ENCODE measurements at places on chromosomes 12 and 14. TPM values are rescaled to one million over a fixed set of nuclear protein-coding genes. Genes with fewer than 3 reads are reported as not detected.
A peak's percentile ranks its signal among the peaks of the same experiment; 100 is the strongest.

Gene KRT5
- 2.7 TPM for total RNA-seq

Gene PTPN6
- total RNA-seq = 3.4 TPM

Gene CELA1
- total RNA-seq = not detected

Gene LTB4R2
- total RNA-seq = 5.9 TPM

Gene KRT83
- not detected for total RNA-seq

Gene LRCOL1
- total RNA-seq = 3.2 TPM

Gene PTPRB
- 169 TPM for total RNA-seq

Gene CRADD
- total RNA-seq = 14.8 TPM

Gene PRKD1
- 16.5 TPM for total RNA-seq

- DNase-seq = peak; percentile 43
Measured at GRCh38 chr12:57726884-57727757, 11.4 kb downstream of the AGAP2 start.

DNA sequence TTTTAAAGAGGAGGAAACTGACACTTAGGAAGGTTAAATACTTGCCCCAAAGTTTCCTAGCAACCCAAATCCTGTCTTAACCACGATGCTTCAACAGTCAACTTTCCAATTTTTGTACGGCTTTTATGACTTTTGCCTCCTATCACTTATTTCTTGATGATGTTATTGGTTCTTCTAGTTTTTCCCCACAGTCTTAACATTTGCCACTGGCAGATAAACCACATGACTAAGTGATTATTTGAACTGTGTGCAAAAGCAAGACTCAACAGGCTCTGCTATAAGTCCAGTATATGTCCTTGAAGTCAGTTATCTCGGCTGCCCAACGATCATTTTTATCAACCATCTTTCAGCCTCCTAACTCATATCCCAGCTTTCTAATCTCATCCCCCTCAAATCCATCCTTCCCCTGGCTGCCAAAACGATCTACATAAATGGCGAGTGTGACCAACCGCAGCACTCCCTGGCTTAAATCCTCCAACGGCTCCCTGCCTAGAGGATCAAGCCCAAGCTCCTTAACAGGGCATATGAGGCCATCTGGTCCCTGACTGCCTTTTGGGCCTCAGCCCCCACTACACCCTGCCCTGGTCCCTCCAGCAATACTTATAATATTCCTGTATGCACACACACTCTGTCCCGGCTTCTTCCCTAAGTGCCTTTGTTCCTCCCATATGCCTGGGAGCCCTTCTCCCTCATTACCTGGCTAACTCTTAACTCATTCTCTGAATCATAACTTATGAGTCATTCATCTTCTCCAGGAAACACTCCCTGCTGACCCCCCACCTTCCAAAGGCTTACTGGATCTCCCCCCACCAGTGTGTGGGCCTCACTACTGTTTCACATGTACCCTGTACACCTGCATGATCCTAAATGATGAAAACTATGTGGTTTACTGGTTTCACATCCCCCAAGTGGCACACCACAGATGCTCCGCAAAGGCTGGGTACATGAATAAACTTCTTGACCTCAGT is 8.8 kb downstream of the VPS37B start:
- DNase-seq = peak; percentile 78

DNA sequence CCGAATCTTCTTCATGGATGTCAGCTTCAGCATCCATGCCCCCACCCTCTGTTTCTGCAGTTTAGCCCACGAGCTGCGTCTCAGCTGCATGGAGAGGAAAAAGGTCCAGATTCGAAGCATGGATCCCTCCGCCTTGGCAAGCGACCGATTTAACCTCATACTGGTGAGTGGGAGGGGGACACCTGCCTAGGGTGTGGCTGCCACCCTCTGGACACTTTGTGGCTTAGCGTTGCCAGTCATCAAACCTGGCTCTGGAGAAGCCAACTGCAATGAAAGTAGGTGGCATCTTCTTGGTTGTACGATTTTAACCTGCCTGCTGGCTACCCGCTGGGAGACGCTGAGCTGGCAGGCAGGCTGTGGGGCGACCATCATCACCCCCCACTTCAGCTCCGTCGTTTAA is 16.7 kb downstream of the DCAF4 start:
- no peak for DNase-seq

DNA sequence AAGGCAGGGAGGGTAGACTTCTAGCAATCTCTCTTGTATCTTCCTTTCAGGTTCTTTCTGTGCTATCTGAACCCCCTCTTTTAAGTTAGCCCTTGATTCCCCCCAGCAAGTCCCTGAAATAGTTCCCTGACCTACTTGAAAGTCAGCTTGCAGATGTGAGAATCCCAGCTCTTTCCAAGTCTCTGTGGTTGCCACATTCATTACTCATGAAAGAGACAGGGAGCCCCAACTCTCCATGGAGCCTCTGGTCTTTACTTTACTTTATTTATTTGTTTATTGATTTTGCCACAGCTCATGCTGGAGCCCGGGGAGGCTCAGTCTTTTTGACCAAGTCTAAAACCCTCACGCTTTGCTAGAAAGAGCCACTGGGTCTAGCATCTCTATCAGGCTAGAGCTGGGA is 193.6 kb upstream of the FAR2 start:
- DNase-seq = no peak

- no peak for DNase-seq
Measured at GRCh38 chr14:101604935-101605780, 43.9 kb downstream of the DIO3 start.

DNA sequence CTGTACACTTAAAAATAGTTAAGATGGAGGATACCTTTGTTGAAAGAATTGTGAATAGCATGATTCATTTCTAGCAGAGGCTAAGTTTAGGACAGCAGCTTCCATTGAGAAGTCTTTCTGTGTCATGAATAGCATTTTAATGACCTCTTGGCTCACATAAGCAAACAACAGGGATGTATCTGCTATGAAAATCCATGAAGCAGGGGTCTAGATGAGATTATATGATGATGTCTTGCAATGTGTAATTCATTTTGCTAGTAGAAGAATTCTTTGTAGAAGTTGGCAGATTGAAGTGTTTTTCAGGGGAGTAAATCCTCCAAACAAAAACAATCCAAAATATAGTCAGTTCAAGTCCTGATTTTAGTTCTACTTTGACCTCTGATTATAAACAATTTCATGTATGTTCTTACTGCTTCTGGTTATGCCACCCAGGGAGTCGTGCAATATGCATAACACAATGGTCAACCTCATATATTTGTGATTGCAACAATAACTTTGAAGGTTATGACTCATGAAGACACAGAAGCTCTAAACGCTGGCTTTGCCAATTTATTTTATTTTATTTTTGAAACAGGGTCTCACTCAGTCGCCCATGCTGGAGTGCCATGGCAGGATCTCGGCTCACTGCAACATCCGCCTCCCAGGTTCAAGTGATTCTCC is 6.9 kb upstream of the RD3L start:
- DNase-seq = no peak

DNA sequence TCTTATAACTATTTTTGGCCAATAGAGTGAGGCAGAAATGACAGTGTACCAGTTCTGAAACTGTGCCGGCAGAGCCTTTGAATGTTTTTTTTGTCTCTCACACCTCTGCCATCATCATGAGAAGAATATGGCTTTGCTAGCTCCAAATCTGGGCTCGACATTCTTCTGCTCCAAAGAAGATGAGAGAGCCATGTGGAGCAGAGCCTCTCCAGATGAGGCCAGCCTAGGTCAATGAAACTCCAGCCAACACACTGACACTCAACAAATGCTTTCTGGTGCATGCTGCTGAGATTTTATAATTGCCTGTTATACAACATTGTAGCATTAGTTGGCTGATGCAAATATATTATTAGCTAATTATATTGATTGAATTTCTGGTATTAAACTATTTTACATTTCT is 154.7 kb downstream of the SLC38A4 start:
- DNase-seq = no peak

- DNase-seq = no peak
Measured at GRCh38 chr12:92546259-92546634, 156.5 kb upstream of the PLEKHG7 start.

DNA sequence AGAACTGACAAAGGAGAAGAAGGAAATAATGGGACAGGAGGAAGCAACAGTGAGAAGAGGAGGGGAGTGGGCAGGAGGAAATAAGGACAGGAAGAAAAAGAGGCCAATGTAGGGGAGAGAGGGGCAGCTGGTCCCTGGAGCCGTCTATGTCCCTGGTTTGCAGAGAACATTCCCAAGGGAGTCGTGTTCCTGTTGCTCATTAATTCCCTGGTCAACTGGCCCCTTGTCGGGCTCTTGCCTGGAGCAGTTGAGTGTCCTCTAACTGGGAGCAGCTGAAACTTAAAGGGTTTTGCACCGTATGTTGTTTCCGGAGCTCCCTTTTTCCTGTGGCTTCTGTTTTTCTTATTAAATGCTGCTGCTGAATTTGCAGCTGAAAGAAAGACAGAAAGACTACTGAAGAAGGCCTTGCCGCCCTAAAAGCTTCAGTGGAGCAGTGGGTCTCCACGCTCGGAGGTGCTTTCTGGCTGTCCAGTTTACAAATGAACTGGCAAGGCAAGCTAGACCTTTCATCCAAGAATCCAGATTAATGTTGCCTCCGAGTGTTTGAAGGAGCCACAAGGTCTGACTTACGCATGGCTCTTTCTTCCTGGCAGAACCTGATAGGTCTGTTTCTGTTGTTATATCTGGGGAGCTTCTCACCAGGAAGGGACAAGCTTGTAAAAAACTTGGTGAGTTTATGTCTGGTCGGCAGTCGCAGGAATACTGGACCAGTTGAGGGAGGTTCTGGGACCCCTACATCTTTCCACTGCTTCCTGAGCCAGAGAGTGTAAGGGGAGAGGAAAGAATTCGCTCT is 146.2 kb upstream of the RFLNA start:
- DNase-seq = no peak

DNA sequence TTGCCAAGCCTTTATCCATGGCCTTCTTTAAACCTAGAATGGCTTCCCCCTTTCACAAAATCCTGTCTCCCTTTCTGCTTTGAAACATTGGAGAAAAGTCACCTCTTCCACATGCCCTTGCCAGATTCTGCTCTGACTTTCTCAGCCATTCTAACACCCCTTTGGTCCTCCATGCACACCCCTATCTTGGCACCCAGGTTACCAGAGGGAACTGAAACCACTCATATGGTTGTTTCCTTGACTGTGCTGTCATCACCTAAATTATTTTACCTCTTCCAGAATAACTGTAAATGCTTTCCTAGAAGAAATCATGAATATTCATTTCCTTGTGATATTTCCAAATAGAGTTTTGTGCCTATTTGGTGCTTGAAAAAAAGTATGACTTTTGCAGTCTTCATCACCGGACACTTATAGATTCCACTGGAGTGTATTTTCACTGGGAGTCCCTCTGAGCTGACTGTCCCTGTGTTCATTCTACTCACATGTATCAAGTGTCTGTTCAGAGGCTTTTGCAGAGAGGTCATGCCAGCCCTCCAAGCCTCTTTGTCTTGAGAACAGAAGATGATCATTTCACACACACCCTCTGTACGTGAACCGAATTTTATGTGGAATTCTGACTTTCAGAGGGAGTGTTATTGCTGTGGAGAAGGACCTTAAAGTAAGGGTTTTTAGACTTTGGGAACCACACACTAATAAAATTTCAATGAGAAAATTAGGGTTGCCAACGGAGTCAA is 74.1 kb downstream of the PLXNC1 start:
- no peak for DNase-seq

GRCh38 chr14:23537351-23538049 is 14.1 kb downstream of the ZFHX2 start:
- DNase-seq = peak; percentile 58

DNA sequence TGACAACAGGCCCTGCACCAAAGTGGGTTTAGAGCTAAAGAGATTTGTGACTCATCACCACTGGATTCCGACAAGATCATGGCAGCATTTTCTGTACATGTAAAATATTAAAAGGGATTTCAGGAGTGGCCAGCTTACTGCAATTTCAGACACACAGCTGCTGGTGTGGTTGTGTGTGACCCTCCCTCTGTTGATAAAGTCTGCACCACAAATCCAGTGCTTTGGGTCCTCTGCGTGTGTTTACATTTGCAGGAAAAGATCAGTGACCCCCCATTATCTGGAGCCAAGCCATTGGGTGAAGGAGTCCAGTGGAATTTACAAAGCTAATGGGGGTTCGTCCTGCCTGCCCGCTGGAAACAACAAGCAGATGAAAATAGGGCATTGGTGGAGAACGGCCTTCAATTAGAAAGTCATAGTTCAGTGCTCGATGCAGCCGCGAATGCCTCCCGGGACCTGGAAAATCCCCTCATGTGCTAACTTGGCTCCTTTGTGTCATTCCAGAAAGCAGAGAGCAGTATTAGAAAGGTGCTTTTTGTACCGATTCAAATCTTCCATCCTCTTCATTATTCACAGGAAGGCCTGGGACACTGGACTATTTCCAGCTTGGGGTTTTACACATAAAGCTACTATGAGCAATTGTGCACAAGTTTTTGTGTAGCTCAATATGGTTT is 188.5 kb upstream of the TMEM132C start:
- no peak for DNase-seq

- peak; percentile 22 for DNase-seq
Measured at GRCh38 chr12:75953312-75953906, 78.2 kb downstream of the PHLDA1 start.

- DNase-seq = no peak
Measured at GRCh38 chr12:79690142-79690637, 574 bp downstream of the PAWR start.

DNA sequence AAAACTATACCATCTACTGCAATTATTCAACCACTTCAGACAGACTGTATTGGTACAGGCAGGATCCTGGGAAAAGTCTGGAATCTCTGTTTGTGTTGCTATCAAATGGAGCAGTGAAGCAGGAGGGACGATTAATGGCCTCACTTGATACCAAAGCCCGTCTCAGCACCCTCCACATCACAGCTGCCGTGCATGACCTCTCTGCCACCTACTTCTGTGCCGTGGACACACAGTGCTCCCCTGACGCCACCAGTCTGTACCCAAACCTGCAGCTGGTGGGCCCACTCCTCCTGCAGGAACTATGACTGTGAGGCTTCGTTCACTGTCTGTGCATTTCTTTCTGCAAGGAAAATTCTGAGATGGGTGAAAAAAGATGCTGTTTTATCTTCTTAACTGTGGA is 284.7 kb downstream of the DAD1 start:
- no peak for DNase-seq

- DNase-seq = peak; percentile 84
Measured at GRCh38 chr12:80100591-80100990, 1.3 kb downstream of the OTOGL start.

DNA sequence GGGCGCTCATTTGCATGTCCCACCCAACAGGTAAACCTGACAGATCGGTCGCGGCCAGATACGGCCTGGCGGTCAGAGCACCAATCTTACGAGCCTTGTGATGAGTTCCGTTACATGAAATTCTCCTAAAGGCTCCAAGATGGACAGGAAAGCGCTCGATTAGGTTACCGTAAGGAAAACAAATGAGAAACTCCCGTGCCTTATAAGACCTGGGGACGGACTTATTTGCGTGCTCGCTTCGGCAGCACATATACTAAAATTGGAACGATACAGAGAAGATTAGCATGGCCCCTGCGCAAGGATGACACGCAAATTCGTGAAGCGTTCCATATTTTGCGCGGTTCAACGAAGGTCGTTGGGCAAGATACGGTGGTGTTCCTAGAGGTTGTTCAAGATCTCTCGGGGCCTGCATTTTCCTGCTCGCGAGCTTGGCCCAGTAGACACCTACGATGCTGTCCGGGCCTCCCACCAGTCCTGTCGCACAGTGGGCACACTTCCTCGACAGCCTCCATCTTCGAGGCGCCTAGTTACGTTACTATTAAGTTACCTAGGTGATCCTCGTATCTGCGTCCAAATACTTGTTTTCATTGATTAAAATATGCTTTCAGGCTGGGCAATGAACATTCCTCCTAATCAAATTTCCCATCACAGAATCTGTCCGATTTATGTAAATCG is at the start of gene RNU6-7:
RNU6-7 (plus strand) TSS at position 230 of the 675 bp plus-strand sequence.
- DNase-seq = peak; percentile 25

- no peak for DNase-seq
Measured at GRCh38 chr12:49651855-49652254, 28.5 kb downstream of the PRPF40B start.

Data from dermis blood vessel endothelial cell (primary cell).